Karpas-422 (cell line): ENCODE measurements at places on chromosomes 5 and 9.
A peak's percentile ranks its signal among the peaks of the same experiment; 100 is the strongest.

GRCh38 chr5:133980652-133981051 lies 12.2 kb upstream of the C5orf15 start:
- H3K4me1 ChIP-seq: peaks cover 8% of the 10 kb centered on the region
- peaks cover 53% of the 10 kb centered on the region for H3K36me3 ChIP-seq
- H3K4me3 ChIP-seq: no peak overlapping the region
- DNase-seq: no peak

DNA sequence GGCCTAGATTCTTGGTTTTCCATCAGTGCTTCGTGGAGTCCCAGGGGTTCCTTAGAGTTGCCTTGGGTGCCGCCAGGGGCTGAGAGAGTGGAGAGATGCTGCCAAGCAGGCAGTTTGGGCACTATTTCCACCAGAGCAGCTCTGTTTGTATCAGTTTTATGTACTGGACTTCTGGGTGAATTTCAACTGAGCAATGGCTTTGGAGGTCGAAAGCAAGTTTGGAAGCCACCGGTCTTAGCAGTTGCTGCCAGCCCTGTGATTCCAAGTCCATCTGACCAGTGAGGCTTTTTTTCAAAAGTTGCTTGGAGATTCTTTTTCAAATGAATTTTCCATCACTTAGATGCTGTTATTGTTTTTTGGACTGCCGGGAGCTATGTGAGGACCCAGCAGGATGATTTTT lies 68.5 kb downstream of the ANGPTL2 start:
- H3K4me1 ChIP-seq: no peaks in the 10 kb centered on the region
- no peaks in the 10 kb centered on the region for H3K27me3 ChIP-seq
- H3K27ac ChIP-seq: no peak overlapping the region
- DNase-seq: no peak
- no peaks in the 10 kb centered on the region for H3K36me3 ChIP-seq

DNA sequence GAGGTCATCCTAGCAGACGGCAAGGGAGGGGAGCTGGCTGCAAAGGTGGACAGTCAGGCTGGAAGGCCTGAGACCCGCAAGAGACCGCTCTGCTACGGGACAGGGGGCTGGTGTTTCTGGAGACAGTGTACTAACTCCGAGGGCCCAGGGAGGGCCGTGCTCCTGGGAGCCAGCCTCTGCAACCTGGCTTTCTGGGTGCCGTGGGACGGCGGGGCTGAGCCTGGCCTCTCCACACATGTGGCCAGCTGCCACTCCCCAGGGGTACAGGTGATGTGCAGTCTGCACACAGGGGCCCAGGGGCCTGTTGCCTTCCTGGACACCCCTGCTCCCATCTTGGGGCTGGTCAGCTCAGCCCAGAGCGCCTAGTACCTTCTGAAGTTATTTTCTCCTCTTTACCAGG lies 92.2 kb downstream of the MRPL36 start:
- no peaks in the 10 kb centered on the region for H3K27me3 ChIP-seq
- no peaks in the 10 kb centered on the region for H3K36me3 ChIP-seq
- no peaks in the 10 kb centered on the region for H3K4me1 ChIP-seq
- no peak overlapping the region for H3K27ac ChIP-seq
- no peak for DNase-seq

DNA sequence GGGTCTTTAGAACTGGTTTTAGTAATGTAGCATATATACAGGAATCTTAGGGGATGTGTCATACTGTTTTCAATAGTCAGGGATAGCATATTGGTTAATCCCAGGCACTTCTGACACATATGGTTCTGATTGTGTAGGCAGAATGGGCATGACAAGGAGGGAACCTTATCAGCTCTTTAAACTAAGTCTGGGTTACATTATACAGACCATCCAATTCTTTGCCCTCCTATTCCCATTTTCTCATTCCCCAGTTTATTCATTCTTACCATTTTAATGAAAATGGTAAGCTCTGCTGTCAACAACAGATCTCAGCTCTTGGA lies 85.1 kb downstream of the NDUFAF2 start:
- H3K4me1 ChIP-seq: peaks cover 7% of the 10 kb centered on the region
- no peak overlapping the region for H3K4me3 ChIP-seq
- no peak overlapping the region for H3K27ac ChIP-seq
- no peaks in the 10 kb centered on the region for H3K36me3 ChIP-seq
- no peaks in the 10 kb centered on the region for H3K27me3 ChIP-seq

GRCh38 chr5:5331848-5332247 lies 90.6 kb upstream of the ICE1 start:
- no peak overlapping the region for H3K4me3 ChIP-seq
- H3K27me3 ChIP-seq: no peaks in the 10 kb centered on the region
- DNase-seq: no peak

- H3K4me1 ChIP-seq: no peaks in the 10 kb centered on the region
- no peak overlapping the region for H3K27ac ChIP-seq
- no peak for DNase-seq
- H3K4me3 ChIP-seq: no peak overlapping the region
Observed at GRCh38 chr9:131060900-131061630, 35.3 kb upstream of the AIF1L start.

DNA sequence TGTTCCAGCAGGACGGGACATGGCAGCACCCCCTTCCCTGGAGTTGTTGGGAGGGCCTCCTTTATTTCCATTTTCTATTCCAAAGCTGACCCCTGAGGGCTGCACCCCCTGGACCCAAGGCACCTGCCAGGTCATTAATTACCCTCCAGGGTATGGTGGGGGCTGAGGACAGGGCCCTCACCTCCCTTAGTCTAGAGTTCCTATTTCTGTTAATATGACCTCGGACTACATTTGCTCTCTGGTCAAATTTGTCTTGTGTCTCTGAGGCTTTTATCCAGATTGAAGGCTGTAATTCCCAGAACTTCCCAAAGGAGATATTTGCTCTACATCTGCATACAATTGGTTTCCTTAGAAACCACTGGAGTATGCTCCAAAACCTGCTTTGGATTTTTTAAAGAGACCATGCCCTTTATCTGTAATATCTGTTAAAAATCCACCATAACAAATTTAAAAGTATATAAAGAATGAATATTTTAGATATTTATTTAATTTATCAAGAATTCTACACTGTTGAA lies 16.8 kb downstream of the PHF2 start:
- no peak for DNase-seq
- no peak overlapping the region for H3K4me3 ChIP-seq
- H3K27me3 ChIP-seq: no peaks in the 10 kb centered on the region
- H3K4me1 ChIP-seq: peaks cover 27% of the 10 kb centered on the region
- H3K27ac ChIP-seq: no peak overlapping the region

GRCh38 chr5:130126746-130127145 lies 222.5 kb downstream of the CHSY3 start:
- no peaks in the 10 kb centered on the region for H3K4me1 ChIP-seq
- no peaks in the 10 kb centered on the region for H3K36me3 ChIP-seq
- H3K27ac ChIP-seq: no peak overlapping the region
- no peak overlapping the region for H3K4me3 ChIP-seq
- no peaks in the 10 kb centered on the region for H3K27me3 ChIP-seq

DNA sequence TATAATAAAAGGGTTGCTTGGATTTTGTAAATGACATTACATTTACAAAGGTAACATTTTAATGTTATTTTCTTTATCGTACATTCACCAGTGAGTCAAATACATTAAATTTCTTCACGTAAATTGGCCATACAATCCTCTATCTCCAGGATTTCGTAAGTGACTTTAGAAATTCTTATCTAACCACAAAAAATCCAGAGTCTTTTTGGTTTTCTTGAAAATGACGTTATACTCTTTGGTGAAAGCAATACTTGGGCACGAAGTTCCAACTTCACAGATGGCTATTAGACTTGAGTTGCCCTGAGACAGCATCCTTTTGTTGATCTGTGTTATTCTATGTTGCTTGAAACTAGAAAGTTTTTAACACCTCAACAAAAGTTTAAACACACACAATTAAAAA lies 87.4 kb upstream of the CDH10 start:
- no peak for DNase-seq
- H3K27me3 ChIP-seq: no peaks in the 10 kb centered on the region
- no peak overlapping the region for H3K27ac ChIP-seq
- no peaks in the 10 kb centered on the region for H3K4me1 ChIP-seq
- H3K4me3 ChIP-seq: no peak overlapping the region
- no peaks in the 10 kb centered on the region; the same call in 1 of the 2 replicates for H3K36me3 ChIP-seq

DNA sequence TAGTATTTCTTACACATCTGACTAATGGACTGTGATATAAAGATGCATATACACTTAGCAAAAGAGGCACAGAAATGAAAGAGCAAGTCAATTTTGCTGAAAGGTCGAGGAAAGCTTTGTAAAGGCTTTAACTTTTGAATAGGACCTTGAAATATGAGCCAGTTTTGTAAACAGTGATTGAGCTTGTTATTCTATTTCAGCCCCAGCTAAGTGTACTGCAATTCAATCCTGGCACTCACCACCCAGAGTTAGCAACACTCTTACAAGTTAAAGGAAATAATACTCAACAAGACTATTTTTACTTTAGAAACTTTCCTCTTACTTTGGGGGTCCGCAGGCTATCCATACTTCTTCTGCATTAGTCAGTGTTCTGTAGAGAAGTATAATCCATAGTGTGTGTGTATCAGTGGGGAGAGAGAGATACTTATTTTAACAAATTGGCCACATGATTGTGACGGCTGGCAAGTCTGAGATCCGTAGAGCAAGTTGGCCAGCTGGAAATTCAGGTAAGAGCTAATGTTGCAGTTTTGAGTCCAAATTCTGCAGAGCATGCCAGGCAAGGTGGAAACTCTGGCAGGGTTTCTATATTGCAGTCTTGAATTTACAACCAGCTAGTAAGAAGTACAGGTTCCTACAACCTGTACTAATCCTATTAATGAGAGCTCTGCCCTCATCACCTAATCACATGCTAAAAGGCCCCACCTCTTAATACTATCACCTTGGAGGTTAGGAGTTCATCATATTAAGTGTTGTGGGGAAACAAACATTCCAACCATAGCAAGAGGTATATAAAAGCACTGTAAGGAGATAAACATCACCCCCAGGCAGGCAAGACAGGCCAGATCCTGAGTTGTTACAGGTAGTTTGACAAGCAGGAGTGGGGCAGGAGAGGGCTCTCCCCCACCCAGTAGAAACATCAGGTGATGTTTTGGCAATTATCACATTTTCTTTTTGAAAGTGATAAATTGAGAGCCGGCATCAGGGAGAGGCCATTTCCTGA lies 33.6 kb downstream of the IL7R start:
- no peaks in the 10 kb centered on the region for H3K27me3 ChIP-seq
- H3K4me1 ChIP-seq: no peaks in the 10 kb centered on the region
- H3K36me3 ChIP-seq: no peaks in the 10 kb centered on the region
- DNase-seq: no peak

GRCh38 chr5:174459832-174460448 lies 264.4 kb upstream of the MSX2 start:
- no peaks in the 10 kb centered on the region for H3K36me3 ChIP-seq
- DNase-seq: no peak

DNA sequence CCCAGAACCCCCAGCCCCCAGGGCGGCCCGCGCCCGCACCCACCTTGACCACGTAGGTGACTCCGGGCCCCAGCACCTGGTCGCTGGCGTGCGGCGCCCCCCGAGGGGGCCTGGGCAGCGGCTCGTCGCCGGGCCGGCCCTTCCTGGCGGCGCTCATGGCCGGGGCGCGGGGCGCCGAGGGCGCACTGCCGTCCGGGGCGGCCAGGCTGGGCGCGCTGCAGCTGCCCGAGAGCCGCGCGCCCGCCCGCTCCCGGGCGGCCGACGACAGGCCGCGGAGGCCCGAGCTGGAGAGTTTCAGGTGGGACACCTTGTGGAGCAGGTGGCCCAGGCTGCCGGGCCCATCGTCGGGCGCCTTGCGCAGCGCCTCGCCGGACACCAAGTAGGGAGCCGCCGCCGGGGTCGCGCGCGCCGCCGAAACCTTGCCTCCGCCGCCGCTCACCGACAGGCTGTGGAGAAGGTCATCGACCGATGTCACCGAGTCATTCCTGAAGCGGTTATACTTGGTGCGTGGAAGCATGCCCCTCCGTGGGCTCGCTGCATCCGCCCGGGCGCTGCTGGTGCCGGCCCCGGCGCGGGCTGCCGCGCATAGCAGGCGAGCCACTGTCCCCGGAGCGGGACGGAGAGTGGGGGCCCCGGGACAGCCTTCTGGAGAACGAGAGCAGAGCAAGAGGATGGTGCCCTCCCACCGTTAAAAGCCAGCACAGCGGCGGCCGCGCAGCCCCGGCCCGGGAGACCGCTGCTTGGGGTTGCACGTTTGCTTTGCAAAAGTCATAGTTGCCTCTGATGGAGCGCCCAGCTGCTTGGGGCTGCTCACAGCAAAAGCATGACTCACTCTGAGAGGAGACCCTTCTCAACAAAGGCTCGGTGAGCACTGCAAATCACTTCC lies at the start of gene SHC3:
Gene SHC3 (minus strand): TSS at position 875 of the 886 bp plus-strand sequence. CDS start 358 bp downstream, at position 517.
- no peak within 1 kb of the TSS for H3K4me3 ChIP-seq
- no peak within 1 kb of the TSS for H3K27ac ChIP-seq
- H3K27me3 ChIP-seq: no peaks in the 10 kb centered on the region
- H3K36me3 ChIP-seq: no peaks in the 10 kb centered on the region
- no peaks in the 10 kb centered on the region for H3K4me1 ChIP-seq
- DNase-seq: no peak

DNA sequence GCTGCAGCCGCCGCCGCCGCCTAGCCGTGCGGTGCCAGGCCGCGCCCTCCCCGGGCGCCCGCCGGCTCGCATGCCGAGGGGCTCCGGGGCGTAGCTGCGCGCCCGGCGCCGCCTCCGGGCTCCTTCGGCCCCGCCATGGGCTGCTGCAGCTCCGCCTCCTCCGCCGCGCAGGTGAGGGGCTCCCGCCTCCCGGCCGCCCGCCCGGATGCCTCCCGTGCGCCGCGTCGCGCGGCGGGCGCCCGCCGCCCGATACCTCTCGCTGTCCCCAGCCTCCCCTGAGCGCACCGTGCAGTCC lies 230 bp downstream of the SLC44A1 start:
- peaks cover 18% of the 10 kb centered on the region for H3K4me1 ChIP-seq
- no peaks in the 10 kb centered on the region for H3K36me3 ChIP-seq
- H3K27ac ChIP-seq: no peak overlapping the region
- no peaks in the 10 kb centered on the region; the same call in 1 of the 2 replicates for H3K27me3 ChIP-seq
- H3K4me3 ChIP-seq: peak overlapping the region; percentile 79

DNA sequence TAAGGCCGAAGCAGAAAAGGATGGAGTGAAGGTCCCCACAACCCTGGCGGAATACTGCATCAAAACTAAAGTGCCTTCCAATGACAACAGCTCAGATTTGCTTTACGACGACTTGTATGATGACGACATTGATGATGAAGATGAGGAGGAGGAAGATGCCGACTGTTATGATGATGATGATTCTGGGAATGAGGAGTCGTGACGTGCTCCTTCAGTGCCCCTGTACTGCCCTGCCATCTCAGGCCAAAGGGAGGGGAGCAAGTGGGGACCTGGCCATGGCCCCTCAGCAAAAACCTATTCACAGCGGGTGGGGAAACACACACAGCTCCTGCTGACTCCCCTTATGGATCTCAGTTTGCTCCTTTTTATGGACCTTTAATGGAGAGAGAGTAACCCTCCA lies 100.1 kb downstream of the UBE2R2 start:
- DNase-seq: no peak
- no peak overlapping the region for H3K27ac ChIP-seq
- peaks cover 49% of the 10 kb centered on the region; the same call in 1 of the 2 replicates for H3K36me3 ChIP-seq
- H3K4me3 ChIP-seq: no peak overlapping the region
- peaks cover 12% of the 10 kb centered on the region for H3K4me1 ChIP-seq
- H3K27me3 ChIP-seq: no peaks in the 10 kb centered on the region

GRCh38 chr9:20593105-20593504 lies 29.2 kb downstream of the MLLT3 start:
- no peaks in the 10 kb centered on the region for H3K36me3 ChIP-seq
- H3K27me3 ChIP-seq: no peaks in the 10 kb centered on the region
- no peak overlapping the region for H3K27ac ChIP-seq
- H3K4me1 ChIP-seq: no peaks in the 10 kb centered on the region
- DNase-seq: no peak

GRCh38 chr5:40911266-40911665 lies 2.0 kb downstream of the C7 start:
- no peak for DNase-seq
- H3K36me3 ChIP-seq: no peaks in the 10 kb centered on the region
- H3K4me3 ChIP-seq: no peak overlapping the region
- 0 out of 2 replicates have a peak, but pooled peaks cover 3% of the 10 kb centered on the region for H3K4me1 ChIP-seq

GRCh38 chr5:28301712-28302111 lies 1263.3 kb upstream of the CDH9 start:
- H3K36me3 ChIP-seq: no peaks in the 10 kb centered on the region
- H3K4me3 ChIP-seq: no peak overlapping the region
- no peak overlapping the region for H3K27ac ChIP-seq
- no peaks in the 10 kb centered on the region for H3K27me3 ChIP-seq
- H3K4me1 ChIP-seq: no peaks in the 10 kb centered on the region
